Ovary (tissue), 10 donors: ENCODE measurements at places on chromosomes 2 and 18. TPM values are rescaled to one million over a fixed set of nuclear protein-coding genes. Genes with fewer than 3 reads are reported as not detected.
A peak's percentile ranks its signal among the peaks of the same experiment; 100 is the strongest.

- DNase-seq, result no peak
These were observed 170.6 kb downstream of the EVA1A start for GRCh38 chr2:75390169-75390568.

- no peak for DNase-seq
These were observed 12.6 kb downstream of the GKN1 start for GRCh38 chr2:68987021-68987503.

Gene C2orf80
- total RNA-seq, result not detected

GRCh38 chr18:33532978-33533377 is 45.0 kb upstream of the ASXL3 start:
- no peak for DNase-seq

Gene SPATA3
- not detected for total RNA-seq

DNA sequence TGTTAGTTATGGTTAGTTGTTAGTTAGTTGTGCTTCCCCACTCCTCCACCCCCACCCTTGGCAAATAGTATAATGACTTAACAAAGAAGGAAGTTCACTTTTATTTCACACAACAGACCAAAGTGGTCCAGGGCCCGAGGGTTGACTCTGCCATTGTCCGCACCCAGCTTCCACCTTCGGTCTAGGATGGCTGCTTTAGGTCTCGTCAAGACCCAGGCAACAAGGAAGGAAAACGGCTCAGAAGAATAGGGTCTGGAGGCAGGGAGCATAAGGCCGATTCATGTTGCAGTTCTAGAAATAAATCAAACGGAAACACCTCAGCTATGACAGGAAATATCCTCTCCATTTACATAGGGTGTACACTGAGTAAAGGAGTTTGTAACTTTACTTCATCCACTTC is 206.0 kb upstream of the CXCR4 start:
- no peak for DNase-seq

DNA sequence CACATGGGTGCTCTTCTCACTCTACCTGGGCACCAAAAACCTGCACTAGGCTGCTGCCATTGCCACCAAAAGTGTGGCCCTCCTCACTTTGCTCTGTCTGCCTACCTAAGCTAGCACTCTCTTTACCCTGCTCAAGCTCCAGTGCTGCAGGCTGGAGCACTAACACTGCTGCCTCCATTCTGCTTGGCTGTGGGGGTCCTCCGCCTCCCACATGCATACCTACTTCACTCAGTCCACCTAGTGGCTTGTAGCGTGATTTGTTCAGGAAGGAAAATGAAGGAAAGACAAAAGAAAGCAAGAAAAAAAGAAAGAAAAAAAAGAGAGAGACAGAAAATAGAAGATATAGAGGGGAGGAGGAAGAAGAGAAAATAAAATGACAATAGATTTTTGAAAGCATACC is 1339.4 kb upstream of the CHAC2 start:
- no peak for DNase-seq

DNA sequence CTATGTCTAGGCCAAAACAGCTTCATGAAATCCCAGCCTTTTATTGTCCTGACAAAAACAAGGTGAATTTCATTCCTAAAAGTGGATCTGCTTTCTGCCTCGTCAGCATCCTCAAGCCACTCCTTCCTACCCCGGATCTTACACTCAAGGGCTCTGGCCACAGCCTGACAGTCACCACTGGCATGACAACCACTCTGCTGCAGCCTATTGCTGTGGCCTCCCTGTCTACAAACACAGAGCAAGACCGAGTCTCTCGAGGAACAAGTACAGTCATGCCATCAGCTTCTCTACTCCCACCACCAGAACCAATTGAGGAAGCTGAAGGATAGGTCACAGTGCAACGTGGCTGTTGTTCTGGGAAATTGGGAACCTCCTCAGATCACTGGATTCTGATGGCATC is 106.1 kb downstream of the ICA1L start:
- DNase-seq, result no peak

GRCh38 chr18:8614875-8615274 is 5.6 kb downstream of the RAB12 start:
- no peak for DNase-seq

- DNase-seq, result no peak
These were observed 30.2 kb downstream of the NYAP2 start for GRCh38 chr2:225429717-225430116.

GRCh38 chr2:72538486-72538885 is 287.3 kb downstream of the EXOC6B start:
- no peak for DNase-seq

- DNase-seq, result no peak
These were observed 186.9 kb upstream of the PIEZO2 start for GRCh38 chr18:11336241-11336640.

Gene ARHGEF4
- total RNA-seq, result 22.7 TPM

Gene EPB41L3
- total RNA-seq, result 58.1 TPM

DNA sequence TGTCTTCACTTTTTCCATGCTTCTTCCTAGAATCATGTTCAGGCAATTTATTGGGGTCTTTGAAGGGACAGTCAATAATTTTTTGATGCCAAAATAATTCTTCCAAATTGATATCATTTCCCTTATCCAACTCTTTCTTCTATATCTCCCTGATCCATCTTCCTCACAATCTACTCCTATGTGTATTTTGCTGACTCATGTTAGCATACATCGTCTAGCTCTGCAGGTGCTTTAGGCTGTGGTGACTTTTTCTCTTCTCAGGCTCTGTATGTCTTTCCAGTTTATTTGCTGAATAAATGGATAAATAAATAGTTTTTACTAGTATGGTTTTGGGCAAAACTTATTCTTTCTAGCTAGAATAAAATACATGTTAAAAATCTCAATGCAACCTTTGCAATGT is 1650.9 kb upstream of the TMEFF2 start:
- DNase-seq, result no peak

DNA sequence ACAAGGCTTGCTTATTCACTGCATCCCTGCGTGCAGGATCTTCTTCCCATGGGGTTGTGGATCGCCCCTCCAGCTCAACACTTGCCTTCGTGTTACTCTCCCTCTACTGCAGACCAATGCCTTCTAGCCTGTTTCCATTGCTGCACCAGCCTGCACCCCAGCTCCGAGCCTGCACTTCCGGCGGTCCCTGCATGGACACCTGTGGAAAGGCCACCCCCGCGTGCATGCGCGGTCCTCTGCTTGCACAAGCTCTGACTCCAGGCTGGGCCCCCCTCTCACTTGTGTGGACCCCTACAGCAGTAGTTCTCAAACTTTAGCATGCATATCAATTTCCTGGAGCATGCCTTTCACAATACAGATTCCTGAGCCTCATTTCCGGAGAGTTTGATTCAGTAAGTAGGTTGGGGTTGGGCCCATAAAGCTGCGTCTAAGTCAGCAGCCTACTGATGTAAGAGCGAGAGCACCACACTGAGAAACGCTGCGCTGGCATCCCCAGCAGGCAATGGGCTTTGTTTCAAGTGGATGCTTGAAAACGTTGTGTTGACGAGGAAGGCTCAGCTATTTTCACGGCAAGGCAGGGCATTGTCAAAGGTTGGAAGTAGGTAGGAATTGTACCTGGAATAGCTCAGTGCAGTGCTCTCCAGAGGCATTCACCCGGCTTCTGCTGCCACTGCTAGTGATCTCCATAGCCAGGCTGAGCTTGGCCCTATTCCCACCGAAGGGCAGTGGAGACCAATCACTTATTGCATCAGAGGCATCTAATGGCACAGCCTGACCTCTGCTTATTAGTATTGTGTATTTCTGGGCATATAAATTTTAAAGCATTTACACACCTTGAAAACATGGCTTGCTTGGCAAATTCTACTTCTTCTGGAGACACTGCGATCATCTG is 32.6 kb downstream of the CREG2 start:
- no peak for DNase-seq

DNA sequence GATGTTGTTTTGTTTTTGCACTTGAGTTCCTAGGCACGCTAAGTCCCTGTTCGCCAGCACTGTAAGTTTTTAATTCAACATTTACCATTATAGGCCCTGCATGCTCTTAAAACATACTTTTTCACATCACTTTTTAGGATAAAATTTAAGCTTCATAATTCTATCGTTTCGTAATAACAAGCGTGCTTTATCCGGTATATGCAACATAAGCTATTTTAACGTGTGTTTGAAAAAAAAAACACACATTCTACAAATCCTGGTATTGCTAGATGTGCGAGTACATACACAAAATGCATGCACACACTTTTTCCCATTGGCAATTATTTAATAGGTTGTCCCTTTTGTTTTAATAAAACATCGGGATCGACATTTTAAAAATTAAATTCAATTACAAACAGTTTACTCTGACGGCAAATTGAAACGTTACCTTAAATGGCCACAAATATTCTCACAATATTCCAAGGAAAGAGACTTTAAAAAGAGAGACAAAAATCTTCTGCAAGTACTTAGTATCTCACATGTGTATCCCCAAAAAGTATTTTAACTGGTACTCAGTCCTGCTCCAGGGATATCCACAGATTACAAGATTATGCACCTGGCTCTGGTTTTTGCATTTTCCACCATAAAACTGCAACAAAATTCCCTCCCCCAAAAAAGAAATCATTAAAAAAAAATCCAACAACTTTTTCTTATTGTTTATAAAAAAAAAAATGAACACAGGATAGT is 1.0 kb upstream of the TCF4 start:
- no peak for DNase-seq

GRCh38 chr2:233912691-233913423 is 4.3 kb upstream of the TRPM8 start:
- no peak for DNase-seq

- DNase-seq, result no peak
These were observed 419.5 kb downstream of the NUP35 start for GRCh38 chr2:183543731-183544130.

Gene GRB14
- 5.1 TPM for total RNA-seq

GRCh38 chr18:80108121-80108536 is 933 bp upstream of the ADNP2 start:
- peak; percentile 32 for DNase-seq

DNA sequence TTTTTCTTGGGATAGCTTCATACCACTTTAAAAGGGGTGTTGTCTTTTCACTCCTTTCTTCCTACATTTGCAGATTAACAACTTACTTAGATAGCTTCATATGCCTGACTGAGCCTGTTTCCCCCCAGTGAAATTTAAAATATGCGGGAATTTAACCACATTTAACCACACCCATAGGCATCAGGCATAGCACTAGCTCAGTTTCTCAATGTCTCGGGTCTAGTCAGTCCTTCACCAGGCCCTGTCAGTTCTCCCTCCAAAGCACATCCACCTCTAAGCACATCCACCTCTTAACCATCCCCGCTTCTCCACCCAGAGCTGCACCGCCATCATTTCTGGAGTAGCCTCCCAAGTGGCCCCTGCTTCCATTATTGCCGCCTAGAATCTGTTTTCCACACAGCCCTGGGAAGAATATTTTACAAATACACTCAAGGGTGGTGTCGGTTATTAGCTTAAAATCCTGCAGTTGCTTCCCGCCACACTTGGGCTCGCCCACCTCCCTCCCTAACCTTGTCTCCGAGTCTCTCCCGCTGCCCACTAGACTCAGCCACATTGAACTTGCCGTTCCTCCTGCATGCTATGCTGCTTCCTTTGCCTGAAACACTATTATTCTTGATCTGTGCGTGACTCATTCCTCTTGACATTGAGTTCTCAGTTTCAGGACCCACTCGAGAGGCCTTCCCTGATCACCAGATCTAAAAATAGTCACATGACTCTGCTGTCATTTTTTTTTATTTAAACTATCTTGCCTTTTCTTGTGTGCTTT is 68.3 kb downstream of the SPTBN1 start:
- DNase-seq, result no peak

Gene CD207
- 0.48 TPM for total RNA-seq

GRCh38 chr2:202529389-202529788 is 105.4 kb upstream of the FAM117B start:
- no peak for DNase-seq

GRCh38 chr18:70195852-70196434 is 9.5 kb downstream of the RTTN start:
- no peak for DNase-seq

Gene UPP2
- 0.23 TPM for total RNA-seq

DNA sequence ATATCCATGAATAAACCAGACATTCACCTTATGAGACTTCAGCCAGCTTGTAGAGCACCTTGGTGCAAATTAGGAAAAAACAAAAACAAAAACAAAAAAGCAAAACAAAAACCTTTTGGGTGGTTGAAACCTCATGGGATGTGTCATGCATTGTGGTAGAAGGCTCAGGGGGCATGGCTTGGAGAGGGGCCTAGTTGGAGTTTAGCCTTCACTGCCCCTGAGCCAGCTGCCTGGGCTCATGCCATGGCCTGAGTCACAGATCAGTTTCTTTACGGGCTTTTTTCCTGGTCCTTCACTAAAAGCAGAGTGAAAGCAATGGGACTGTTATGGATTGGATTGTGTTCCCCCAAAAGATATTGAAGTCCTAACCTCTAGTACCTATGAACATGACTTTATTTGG is 22.0 kb upstream of the DAPL1 start:
- DNase-seq, result no peak

- no peak for DNase-seq
These were observed 119.5 kb upstream of the LMAN1 start for GRCh38 chr18:59478591-59478990.

GRCh38 chr2:69600425-69600824 is 43.1 kb downstream of the AAK1 start:
- no peak for DNase-seq
